Left kidney (tissue), 8 donors: ENCODE measurements at places on chromosomes 2 and 18. TPM values are rescaled to one million over a fixed set of nuclear protein-coding genes. Genes with fewer than 3 reads are reported as not detected.

- DNase-seq: no peak
Observed at GRCh38 chr2:60249879-60250278, 303.6 kb downstream of the BCL11A start.

DNA sequence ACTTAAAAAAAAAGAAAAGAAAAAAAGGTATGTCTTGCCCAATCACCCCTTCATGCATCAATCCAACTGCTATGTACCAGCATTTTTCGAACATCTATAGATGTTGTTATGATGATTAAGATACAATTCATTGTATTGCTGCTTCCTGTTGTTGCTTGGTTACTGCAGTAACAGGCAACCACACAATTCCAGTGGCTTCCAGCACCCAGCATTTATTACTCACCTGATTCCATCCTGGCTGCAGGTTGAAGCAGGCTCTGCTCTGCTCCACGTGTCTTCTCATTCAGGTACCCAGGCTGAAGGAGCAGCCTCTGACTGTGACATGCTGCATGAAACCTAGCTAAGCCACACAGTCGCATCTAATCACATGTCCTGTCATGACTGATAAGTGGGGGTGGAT, 196.9 kb downstream of the INO80D start:
- DNase-seq: no peak

GRCh38 chr2:181553244-181553643, 96.1 kb downstream of the ITGA4 start:
- no peak for DNase-seq

DNA sequence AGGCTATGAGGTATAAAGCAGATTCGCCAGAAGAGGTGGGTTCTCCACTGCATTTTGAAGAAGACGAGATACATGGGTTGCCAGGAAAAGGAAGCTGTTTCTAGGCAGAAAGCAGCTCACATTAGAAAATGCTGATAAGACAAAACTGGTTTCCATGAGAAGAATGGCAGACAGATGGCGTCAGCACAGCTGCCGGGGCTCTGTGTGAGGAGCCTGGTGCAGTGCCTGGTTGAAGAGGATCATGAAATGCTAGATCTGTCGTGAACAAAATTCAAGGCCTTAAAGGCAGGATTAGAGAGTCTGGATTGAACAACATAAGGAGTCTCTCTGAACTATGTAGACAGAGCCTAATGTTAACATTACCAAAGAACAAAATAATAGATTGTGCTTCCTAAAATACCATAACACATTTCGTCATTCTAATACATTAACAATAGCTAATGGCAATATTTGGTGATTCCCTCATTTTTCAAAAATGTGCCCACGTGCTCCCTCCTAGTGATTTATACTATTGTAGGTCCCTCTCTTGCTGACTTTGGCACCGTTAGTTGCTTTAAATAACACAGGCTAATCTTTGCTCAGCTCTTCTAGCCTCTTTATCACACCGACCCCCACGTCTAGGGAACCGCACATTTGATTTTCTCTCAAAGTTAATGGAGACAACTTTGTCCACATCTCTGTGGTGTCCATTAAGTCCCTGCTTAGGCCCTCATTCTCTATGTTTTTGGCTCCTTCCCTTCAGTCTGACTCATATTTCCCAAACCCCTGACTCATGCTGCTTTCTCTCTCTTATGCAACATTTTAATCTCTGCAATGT, 38.2 kb downstream of the EFEMP1 start:
- DNase-seq: no peak

Gene BZW1
- 282 TPM for polyA plus RNA-seq

DNA sequence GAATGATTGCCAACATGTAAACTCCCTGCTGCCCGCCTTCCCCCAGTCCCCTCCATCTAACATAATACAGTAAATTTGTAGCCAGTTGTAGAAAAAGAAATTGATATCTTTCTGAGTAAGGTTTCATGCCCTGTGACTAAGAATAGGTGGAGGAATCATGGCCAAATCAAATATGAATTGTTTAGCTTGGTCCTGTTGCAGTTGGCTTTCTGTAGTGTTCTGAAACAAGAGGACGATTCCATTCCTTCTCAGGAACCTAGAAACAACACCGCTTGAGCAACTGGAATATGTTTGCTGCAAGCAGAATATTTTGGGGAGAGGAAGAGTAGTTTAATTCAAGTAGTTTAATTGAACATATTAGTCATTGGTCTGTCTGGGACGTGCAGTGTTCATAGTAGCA, 7.0 kb upstream of the DRC1 start:
- DNase-seq: no peak

Gene TNS1
- 64.9 TPM for polyA plus RNA-seq

- no peak for DNase-seq
Observed at GRCh38 chr18:45046228-45046627, 365.5 kb downstream of the SETBP1 start.

- DNase-seq: no peak
Observed at GRCh38 chr2:164960159-164960558, 4.8 kb upstream of the SLC38A11 start.

DNA sequence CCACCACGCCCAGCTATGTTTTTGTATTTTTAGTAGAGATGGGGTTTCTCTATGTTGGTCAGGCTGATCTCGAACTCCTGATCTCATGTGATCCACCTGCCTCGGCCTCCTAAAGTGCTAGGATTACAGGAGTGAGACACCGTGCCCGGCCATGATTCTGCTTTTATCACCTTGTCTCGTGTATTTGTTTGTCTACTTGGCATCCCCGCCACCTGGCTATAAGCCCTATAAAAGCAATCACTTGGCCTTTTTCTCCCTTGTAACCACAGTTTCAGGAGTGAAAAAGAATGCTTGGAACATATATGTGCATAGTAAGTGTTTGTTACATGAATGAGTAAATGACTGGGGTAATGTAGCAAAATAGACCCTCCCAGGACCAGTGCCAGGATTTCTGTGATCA, 77.5 kb upstream of the PAPOLG start:
- no peak for DNase-seq

GRCh38 chr18:2994603-2995432, 18.1 kb downstream of the LPIN2 start:
- no peak for DNase-seq

GRCh38 chr2:148569221-148569620, 75.3 kb upstream of the EPC2 start:
- DNase-seq: no peak

GRCh38 chr2:19600506-19600905, 242.1 kb upstream of the OSR1 start:
- no peak for DNase-seq

Gene LYPD6
- 18.8 TPM for polyA plus RNA-seq

GRCh38 chr18:61581578-61582201, 248.5 kb downstream of the CDH20 start:
- DNase-seq: peak; percentile 81

GRCh38 chr2:97784953-97785352, 71.6 kb downstream of the ZAP70 start:
- no peak for DNase-seq

Gene DQX1
- 0.40 TPM for polyA plus RNA-seq

- DNase-seq: no peak
Observed at GRCh38 chr18:23994361-23994902, 20.1 kb upstream of the TTC39C start.

Gene FSHR
- polyA plus RNA-seq: not detected

DNA sequence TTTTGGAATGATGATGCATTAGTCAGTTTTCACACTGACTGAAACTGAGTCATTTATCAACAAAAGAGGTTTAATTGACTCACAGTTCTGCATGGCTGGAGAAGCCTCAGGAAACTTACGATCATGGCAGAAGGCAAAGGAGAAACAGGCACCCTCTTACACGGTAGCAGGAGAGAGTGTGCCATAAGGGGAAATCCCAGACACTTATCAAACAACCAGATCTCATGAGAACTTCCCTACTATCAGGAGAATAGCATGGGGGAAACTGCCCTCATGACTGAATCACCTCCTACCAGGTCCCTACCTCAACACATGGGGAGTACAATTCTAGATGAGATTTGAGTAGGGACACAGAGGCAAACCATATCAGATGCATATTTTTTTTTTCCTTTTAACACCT, 504.5 kb upstream of the VRK2 start:
- no peak for DNase-seq

DNA sequence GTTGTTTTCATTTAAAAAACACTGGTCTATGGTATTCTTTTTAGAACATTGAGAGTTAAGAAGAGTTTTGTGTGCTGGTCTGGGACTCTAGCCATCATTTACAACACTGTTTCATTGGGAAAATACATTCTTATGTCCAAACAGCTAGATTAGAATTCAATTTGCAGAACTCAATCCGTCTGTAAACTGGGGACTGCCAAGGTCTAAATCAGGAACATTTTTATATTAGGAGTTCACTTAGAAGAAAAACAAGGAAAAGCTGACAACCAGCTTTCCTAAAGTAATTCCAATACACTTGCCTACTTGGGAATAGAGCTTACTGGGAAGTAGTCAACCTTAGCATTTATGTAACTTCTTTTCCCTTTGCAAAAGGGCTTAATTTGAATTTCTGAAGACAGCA, 91.5 kb upstream of the RNF152 start:
- DNase-seq: no peak

DNA sequence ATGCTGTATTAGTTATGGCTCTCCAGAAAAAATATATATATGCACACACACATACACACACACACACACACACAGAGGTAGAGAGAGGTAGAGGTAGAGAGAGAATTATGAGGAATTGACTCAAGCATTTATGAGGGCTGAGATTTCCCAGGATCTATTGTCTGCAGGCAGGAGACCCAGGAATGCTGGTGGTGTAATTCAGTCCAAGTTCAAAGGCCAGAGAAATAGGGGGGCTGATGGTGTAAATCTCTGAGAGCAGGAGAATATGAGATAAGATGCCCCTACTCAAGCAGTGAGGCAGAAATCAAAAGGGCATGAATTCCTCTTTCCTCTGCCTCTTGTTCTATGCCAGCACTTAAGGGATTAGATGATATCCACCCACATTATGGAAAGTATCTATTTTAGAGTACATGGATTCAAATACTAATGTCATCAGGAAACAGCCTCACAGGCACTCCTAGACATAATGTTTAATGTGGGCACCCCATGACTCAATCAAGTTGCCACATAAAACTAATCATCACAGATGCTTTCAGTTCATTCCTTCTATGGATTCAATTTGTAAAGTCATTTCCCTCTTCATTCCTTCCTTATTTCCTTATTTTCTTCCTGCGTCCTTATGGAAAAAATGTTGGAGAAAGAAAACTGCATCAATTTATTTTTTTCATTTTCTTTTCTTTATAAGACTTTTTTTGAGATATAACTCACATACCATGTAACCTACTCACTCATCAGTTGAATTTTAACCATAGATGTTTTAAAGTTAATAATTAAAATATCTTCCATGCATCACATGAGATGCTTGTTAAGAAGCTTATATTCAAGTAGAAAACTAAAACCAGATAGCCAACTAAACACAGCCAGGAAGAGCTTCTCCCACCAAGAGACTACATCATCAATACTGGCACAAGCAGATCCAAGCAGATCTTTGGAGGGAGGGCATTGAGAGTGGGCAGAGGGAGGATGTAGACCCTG, 406.2 kb downstream of the MBD2 start:
- DNase-seq: no peak

Gene CTDP1
- 10.7 TPM for polyA plus RNA-seq
